ENCODE measurements at places on chromosomes 7 and 10.

GRCh38 chr7:146875981-146876380, 759.4 kb downstream of the CNTNAP2 start:
- no peak for DNase-seq

- no peak for DNase-seq
Measured at GRCh38 chr10:123433539-123433938, 232.6 kb upstream of the GPR26 start.

- peak; percentile 33 for DNase-seq
Measured at GRCh38 chr10:90937645-90938258, 16.9 kb upstream of the ANKRD1 start.

GRCh38 chr7:30630986-30631385, 36.3 kb downstream of the GARS1 start:
- no peak for DNase-seq

DNA sequence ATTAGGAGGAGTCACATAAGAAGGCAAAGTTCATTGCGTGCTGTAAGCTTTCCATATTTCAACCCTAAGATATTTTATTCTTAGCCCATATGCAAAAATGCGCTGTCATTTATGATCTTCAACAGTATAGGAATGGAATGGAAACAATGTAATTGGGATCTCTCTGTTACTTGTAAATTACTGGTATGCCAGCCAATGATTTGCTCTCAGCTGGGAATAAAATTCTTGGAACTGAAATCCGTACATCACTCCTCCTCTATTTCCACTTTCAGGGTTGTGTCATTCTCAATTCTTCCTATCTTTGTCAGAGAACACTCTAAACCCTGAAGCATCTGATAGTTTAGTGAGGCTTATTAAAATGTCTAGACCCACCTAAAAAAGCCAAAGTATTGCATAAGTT, 80.7 kb upstream of the STEAP4 start:
- DNase-seq, result no peak

GRCh38 chr10:77989081-77989724, 40.1 kb downstream of the POLR3A start:
- DNase-seq, result no peak

DNA sequence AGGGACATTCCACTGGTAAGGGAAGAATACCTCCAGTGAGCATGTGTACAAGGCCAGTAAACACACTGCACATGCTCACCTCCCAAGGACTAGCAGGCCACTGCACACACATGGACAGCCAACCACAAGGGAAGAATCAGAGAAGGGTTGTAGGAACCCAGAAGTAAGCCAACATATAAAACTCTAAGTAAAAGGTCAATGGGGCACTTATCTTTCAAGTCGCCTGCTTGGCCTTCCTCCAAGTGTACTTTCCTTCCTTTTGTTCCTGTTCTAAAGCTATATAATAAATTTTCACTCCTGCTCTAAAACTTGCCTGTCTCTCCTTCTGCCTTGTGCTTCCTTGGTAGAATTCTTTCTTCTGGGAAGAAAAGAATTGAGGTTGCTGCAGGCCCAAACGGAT, 33.0 kb downstream of the ORC5 start:
- DNase-seq, result no peak
